Placental pericyte (primary cell): ENCODE measurements at places on chromosomes 3 and 15. TPM values are rescaled to one million over a fixed set of nuclear protein-coding genes. Genes with fewer than 3 reads are reported as not detected.

Gene GP5
- under 0.01 and 0.14 TPM in 2 replicates for total RNA-seq

Gene GPD1L
- total RNA-seq = 3.3 and 6.0 TPM in 2 replicates

Gene ATP10A
- total RNA-seq = 0.44 and 2.6 TPM in 2 replicates

Gene CA12
- total RNA-seq = 7.3 and 7.4 TPM in 2 replicates

Gene TAGLN3
- 0.14 TPM in 1 of 2 replicates, not detected in the other for total RNA-seq

Gene XCR1
- total RNA-seq = not detected in 2 replicates

Gene RBP2
- total RNA-seq = not detected in 2 replicates

Gene PLSCR5
- not detected in 2 replicates for total RNA-seq

Gene C3orf70
- 0.22 and 2.3 TPM in 2 replicates for total RNA-seq

Gene HHATL
- total RNA-seq = not detected in 2 replicates

Gene TPRG1
- total RNA-seq = 0.57 and 2.6 TPM in 2 replicates

Gene SLC6A1
- total RNA-seq = not detected in 2 replicates

Gene GREM1
- total RNA-seq = 264 and 829 TPM in 2 replicates

Gene COX5A
- total RNA-seq = 33.4 and 45.7 TPM in 2 replicates

Gene IRAK2
- 17.9 TPM in 2 replicates for total RNA-seq

Gene OIP5
- 0.22 and 12.3 TPM in 2 replicates for total RNA-seq

Gene UROC1
- total RNA-seq = not detected in 2 replicates

Gene RLBP1
- not detected in 2 replicates for total RNA-seq
